ENCODE measurements at places on chromosomes 13 and 19. TPM values are rescaled to one million over a fixed set of nuclear protein-coding genes. Genes with fewer than 3 reads are reported as not detected.

The DKKL1 gene
- total RNA-seq = not detected

GRCh38 chr13:80039000-80039399 lies 301.9 kb downstream of the SPRY2 start:
- H3K36me3 ChIP-seq = no peaks in the 10 kb centered on the region
- DNase-seq = no peak
- H3K4me1 ChIP-seq = no peaks in the 10 kb centered on the region
- no peak overlapping the region for H3K4me3 ChIP-seq
- H3K27ac ChIP-seq = no peak overlapping the region

- peaks cover 11% of the 10 kb centered on the region for H3K36me3 ChIP-seq
- no peak for DNase-seq
- no peak overlapping the region for H3K4me3 ChIP-seq
- H3K27me3 ChIP-seq = no peaks in the 10 kb centered on the region
- peaks cover 64% of the 10 kb centered on the region for H3K4me1 ChIP-seq
- no peak overlapping the region for H3K27ac ChIP-seq
Measured at GRCh38 chr13:24184882-24185281, 24.4 kb downstream of the SPATA13 start.

The KCNN4 gene
- total RNA-seq = 185 TPM

- no peaks in the 10 kb centered on the region for H3K27me3 ChIP-seq
- H3K27ac ChIP-seq = peak overlapping the region; percentile 64
- H3K4me1 ChIP-seq = peaks cover 26% of the 10 kb centered on the region
- peak; percentile 12 for DNase-seq
Measured at GRCh38 chr13:30774214-30774730, 38.9 kb downstream of the ALOX5AP start.

The CEACAM5 gene
- total RNA-seq = not detected

GRCh38 chr13:22108979-22109378 lies 438.1 kb downstream of the FGF9 start:
- H3K27ac ChIP-seq = no peak overlapping the region
- DNase-seq = no peak
- no peak overlapping the region for H3K4me3 ChIP-seq
- peaks cover 57% of the 10 kb centered on the region for H3K4me1 ChIP-seq
- H3K27me3 ChIP-seq = no peaks in the 10 kb centered on the region
- H3K36me3 ChIP-seq = peaks cover 11% of the 10 kb centered on the region

The CCDC122 gene
- total RNA-seq = 1.5 TPM

The ZNF578 gene
- 0.05 TPM for total RNA-seq

GRCh38 chr13:72648513-72649065 lies 78.8 kb downstream of the MZT1 start:
- no peak overlapping the region for H3K27ac ChIP-seq
- no peak for DNase-seq
- H3K27me3 ChIP-seq = peaks cover 2% of the 10 kb centered on the region
- H3K4me1 ChIP-seq = no peaks in the 10 kb centered on the region
- no peaks in the 10 kb centered on the region for H3K36me3 ChIP-seq

DNA sequence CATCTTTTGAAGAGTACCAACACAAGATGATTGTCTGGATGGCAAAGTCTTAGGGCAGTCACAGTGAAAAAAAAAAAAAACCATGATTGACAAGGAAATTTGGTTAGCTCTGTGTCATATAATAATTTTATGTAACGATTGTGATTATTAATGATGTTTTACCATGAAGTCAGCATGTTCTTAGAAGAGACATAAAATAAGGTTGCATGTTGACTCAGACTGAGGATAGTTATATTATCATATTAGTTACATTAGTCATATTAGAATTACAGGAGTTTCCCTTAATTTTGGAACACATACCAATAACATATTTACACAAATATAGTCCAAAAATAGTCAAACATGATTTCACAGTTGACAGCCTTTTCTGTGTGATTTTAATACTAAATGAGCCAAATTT lies 5.7 kb downstream of the ZNF431 start:
- peaks cover 88% of the 10 kb centered on the region for H3K36me3 ChIP-seq
- peaks cover 15% of the 10 kb centered on the region for H3K4me1 ChIP-seq
- no peak overlapping the region for H3K4me3 ChIP-seq
- H3K27ac ChIP-seq = no peak overlapping the region

GRCh38 chr13:72645521-72645920 lies 81.9 kb downstream of the MZT1 start:
- no peak overlapping the region for H3K4me3 ChIP-seq
- no peaks in the 10 kb centered on the region for H3K36me3 ChIP-seq
- no peaks in the 10 kb centered on the region for H3K27me3 ChIP-seq
- H3K4me1 ChIP-seq = no peaks in the 10 kb centered on the region

- H3K36me3 ChIP-seq = no peaks in the 10 kb centered on the region
- no peak overlapping the region for H3K4me3 ChIP-seq
- no peaks in the 10 kb centered on the region for H3K27me3 ChIP-seq
- no peak overlapping the region for H3K27ac ChIP-seq
- no peaks in the 10 kb centered on the region for H3K4me1 ChIP-seq
Measured at GRCh38 chr13:36059321-36059720, 71.9 kb downstream of the DCLK1 start.

The UNC13A gene
- not detected for total RNA-seq

GRCh38 chr19:44725251-44725650 lies 23.3 kb upstream of the BCL3 start:
- peak overlapping the region; percentile 56 for H3K4me3 ChIP-seq
- H3K4me1 ChIP-seq = peaks cover 58% of the 10 kb centered on the region
- no peak for DNase-seq
- H3K36me3 ChIP-seq = no peaks in the 10 kb centered on the region
- no peak overlapping the region for H3K27ac ChIP-seq

DNA sequence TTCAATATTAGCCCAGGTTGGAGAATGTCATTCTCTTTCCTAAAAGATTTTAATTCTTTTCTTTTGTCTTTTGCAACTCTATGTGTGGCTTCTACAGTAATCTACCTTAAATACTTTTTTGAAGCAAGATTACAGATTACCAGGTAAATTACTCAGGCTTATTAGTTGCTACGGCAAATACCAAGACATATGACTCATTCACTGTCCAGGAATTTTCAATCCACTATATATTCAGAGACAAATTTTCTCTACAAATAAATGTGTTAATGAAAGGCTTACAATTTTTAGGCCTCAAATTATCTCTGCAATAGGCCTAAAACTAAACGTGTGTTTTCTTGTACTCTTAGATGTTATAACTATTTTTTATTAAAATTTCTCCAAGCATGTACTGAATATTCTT lies 631.3 kb downstream of the DIAPH3 start:
- H3K4me3 ChIP-seq = no peak overlapping the region
- no peaks in the 10 kb centered on the region for H3K27me3 ChIP-seq
- no peak overlapping the region for H3K27ac ChIP-seq
- H3K4me1 ChIP-seq = no peaks in the 10 kb centered on the region
- DNase-seq = no peak

The SRRM5 gene
- 0.10 TPM for total RNA-seq

GRCh38 chr19:54183431-54183830 lies 5.9 kb downstream of the MBOAT7 start:
- H3K36me3 ChIP-seq = peaks cover 38% of the 10 kb centered on the region
- no peak overlapping the region for H3K27ac ChIP-seq
- no peak overlapping the region for H3K4me3 ChIP-seq

DNA sequence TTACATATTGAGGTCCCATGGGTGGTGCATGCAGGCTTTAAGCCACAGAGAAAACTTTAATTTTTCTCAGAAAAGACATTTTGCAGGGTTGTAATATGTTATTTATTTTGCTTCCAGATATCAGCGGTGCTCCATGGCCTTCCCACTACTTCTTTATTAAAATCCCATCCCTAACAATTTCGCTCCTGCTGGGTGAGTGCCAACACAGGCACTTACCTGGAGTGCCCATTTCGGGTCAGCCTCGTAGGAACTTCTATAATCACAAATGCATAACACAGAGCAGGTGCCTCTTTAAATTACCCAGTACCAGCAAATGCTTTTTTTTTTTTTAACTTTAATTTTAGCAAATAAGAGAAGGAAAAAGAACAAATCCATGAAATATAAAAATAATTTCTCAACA lies 86.4 kb downstream of the EFNB2 start:
- no peak overlapping the region for H3K27ac ChIP-seq
- no peaks in the 10 kb centered on the region for H3K27me3 ChIP-seq
- no peak overlapping the region for H3K4me3 ChIP-seq
- no peak for DNase-seq
- H3K4me1 ChIP-seq = no peaks in the 10 kb centered on the region
- H3K36me3 ChIP-seq = no peaks in the 10 kb centered on the region

The CASP14 gene
- total RNA-seq = not detected

- H3K36me3 ChIP-seq = no peaks in the 10 kb centered on the region
- DNase-seq = no peak
- no peak overlapping the region for H3K4me3 ChIP-seq
- peaks cover 33% of the 10 kb centered on the region for H3K4me1 ChIP-seq
- no peaks in the 10 kb centered on the region for H3K27me3 ChIP-seq
Measured at GRCh38 chr13:45325806-45326205, 15.2 kb downstream of the TPT1 start.

GRCh38 chr19:58037927-58038687 lies 4.3 kb downstream of the ZSCAN1 start:
- H3K27ac ChIP-seq = no peak overlapping the region
- H3K4me3 ChIP-seq = no peak overlapping the region
- DNase-seq = no peak
- H3K36me3 ChIP-seq = peaks cover 1% of the 10 kb centered on the region
- H3K4me1 ChIP-seq = no peaks in the 10 kb centered on the region

The C19orf44 gene
- total RNA-seq = 4.4 TPM

GRCh38 chr19:32240316-32240715 lies 105.1 kb upstream of the ZNF507 start:
- no peak for DNase-seq
- no peak overlapping the region for H3K27ac ChIP-seq
- H3K4me1 ChIP-seq = no peaks in the 10 kb centered on the region
- peaks cover 2% of the 10 kb centered on the region for H3K27me3 ChIP-seq

- no peak for DNase-seq
- H3K4me1 ChIP-seq = peaks cover 42% of the 10 kb centered on the region
- peak overlapping the region; percentile 92 for H3K27ac ChIP-seq
- no peaks in the 10 kb centered on the region for H3K27me3 ChIP-seq
- peak overlapping the region; percentile 95 for H3K4me3 ChIP-seq
Measured at GRCh38 chr19:46783670-46784069, 4.7 kb downstream of the SLC1A5 start.

GRCh38 chr19:8682472-8682871 lies 16.1 kb downstream of the ACTL9 start:
- peak overlapping the region; percentile 0 for H3K27ac ChIP-seq
- H3K36me3 ChIP-seq = peaks cover 2% of the 10 kb centered on the region
- peak overlapping the region; percentile 2 for H3K4me3 ChIP-seq

DNA sequence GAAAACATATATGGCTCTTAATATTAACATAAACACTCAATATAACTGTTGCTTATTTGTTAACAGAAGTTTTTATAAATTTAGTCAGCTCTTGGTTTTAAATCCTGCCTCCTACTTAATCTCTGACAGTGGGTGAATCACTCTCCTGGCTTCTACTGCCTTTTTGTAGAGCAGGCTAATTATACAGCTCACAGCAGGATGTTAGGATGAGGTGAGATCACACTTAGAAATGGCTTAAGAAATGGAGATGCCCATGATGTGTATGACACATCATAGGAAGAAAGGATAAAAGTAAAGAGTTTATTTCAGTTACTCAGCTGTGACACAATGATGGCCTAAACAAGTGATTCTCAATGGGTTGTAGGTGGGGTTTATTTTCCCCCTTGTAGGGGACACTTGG lies 345.6 kb downstream of the SPRY2 start:
- no peaks in the 10 kb centered on the region for H3K36me3 ChIP-seq
- H3K4me1 ChIP-seq = no peaks in the 10 kb centered on the region
- H3K4me3 ChIP-seq = no peak overlapping the region
- DNase-seq = no peak
- H3K27me3 ChIP-seq = peaks cover 2% of the 10 kb centered on the region

- DNase-seq = no peak
- H3K27me3 ChIP-seq = peaks cover 3% of the 10 kb centered on the region
- H3K4me3 ChIP-seq = no peak overlapping the region
Measured at GRCh38 chr13:48733739-48734335, 80.1 kb downstream of the CYSLTR2 start.

DNA sequence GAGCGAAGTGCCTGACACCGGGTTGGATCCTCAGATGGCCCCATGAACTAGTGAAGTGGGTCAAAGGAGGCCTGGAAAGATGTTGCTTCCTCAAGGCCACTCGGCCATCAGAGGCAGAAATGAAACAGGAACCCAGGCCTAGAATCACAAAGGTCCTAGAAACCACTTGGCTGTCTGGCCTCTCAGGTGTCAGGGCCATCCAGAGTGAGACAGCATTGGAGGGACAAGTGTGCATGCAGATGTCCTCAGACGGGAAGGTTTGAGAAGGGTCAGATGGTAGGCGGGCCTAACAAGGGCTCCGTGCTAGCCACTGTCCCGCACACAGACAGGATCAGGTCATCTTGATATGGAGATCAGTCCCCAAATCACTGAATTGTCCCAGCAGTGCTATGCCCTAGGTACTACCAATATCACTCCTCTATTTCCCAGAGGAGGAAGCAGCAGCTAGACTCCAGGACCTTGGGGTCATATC lies 14.3 kb downstream of the CCDC97 start:
- DNase-seq = no peak
- peaks cover 44% of the 10 kb centered on the region for H3K4me1 ChIP-seq
- H3K36me3 ChIP-seq = peaks cover 43% of the 10 kb centered on the region
- H3K27ac ChIP-seq = peak overlapping the region; percentile 77

DNA sequence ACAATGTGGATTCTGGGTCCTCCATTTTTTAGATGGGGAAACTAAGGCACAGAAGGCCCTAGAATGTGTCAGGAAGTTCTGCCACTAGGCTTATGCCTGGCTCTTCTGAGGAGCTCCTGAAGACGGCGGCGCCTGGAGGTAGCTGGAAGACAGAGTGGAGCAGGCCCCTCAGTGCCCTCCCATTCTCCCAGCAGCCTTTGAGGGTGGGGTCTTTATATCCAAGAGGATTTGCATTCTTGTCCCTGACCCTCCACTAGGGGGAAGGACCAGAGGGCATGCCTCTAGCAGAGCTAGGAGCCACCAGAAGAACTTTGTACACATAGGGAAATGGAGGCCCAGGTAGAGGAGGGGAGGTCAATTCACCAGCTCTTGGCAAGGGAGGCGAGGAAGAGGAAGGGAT lies 9.4 kb downstream of the CELF5 start:
- no peak overlapping the region for H3K27ac ChIP-seq
- no peak overlapping the region for H3K4me3 ChIP-seq
- no peaks in the 10 kb centered on the region for H3K36me3 ChIP-seq
- no peak for DNase-seq
- peaks cover 3% of the 10 kb centered on the region for H3K27me3 ChIP-seq
- no peaks in the 10 kb centered on the region for H3K4me1 ChIP-seq

Measured in activated T-helper 1 cell treated with anti-CD3 and anti-CD28 coated beads, Interleukin-12 subunit alpha, Interleukin-12 subunit beta, Interleukin-2, Interleukin-4 antibody, amounts not matched to agents 30 ng/mL and 10 ng/mL and 1 ng/mL, durations not matched to agents 14 hours and 24 hours and 36 hours (primary cell).